ENCODE measurements at places on chromosomes 6 and 20.

GRCh38 chr20:39248862-39249485 is 286.8 kb downstream of the DHX35 start:
- DNase-seq, result no peak

DNA sequence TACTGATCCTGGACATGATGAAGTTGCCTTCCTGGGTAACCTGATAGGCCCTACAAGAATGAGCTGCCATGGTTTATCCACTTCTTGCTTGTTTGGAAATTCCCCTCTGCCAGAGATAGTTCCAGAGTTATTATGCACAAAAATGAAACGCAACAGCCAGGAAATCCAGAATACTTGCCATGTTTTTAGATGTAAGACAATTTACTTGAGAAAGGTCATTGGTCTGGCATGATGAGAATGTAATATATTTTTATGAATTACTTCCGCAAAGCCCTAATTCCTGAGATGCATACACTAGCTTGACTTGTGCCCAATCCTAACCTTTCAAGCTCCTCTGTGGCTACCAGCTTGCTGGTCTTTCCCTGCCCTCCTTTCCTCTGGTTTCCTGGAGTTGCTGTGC is 27.9 kb upstream of the NT5E start:
- DNase-seq, result no peak

DNA sequence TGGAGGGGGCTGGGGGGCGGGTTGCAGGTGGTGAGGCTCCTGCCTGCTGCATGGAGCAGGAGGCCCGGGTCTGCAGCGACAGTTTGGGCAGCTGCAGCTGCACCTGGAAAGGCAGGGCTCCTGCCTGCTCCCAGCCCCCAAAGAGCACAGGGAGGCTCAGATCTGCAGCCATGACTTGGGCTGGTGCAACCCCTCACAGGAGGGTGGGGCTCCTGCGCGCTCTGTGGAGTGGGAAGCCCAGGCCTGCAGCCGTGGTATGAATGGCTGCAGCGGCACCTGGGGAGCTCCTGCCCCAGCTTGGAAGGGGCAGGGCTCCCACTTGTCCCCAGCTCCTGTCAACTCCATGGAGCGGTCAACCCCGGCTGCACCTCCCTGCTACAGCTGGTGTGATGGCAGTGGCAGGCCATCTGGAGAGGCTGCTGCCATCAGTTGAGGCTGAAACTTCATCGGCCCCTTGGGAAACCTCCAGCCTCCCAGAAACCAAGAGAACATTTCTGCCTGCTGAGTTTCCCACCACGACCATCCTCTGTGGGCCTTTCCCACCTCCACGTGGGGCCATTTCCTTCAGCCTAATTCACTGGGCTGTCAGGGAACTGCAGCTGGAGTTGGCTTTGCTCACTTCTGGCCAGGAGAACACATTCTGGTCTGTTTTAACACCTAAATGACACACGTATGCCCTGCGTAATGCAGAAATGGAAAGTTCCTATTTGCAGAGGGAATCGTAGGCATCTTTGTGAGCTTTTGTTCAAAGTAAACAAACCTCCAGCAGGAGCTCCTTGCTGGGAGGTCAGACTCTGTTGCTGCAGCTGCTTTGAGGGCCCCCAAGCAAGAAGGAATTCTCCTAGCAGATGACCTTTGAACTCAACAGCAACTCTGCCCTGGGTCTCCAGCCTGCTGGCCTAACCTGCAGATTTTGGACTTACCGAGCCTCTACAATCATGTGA is 429.0 kb downstream of the PREX1 start:
- DNase-seq, result no peak

- DNase-seq, result peak; percentile 5
Measured at GRCh38 chr6:138765896-138766655, 7.5 kb upstream of the CCDC28A start.

- no peak for DNase-seq
Measured at GRCh38 chr20:22268675-22269074, 315.7 kb downstream of the FOXA2 start.

GRCh38 chr20:2756056-2756611 is 44.3 kb downstream of the CPXM1 start:
- DNase-seq, result no peak

DNA sequence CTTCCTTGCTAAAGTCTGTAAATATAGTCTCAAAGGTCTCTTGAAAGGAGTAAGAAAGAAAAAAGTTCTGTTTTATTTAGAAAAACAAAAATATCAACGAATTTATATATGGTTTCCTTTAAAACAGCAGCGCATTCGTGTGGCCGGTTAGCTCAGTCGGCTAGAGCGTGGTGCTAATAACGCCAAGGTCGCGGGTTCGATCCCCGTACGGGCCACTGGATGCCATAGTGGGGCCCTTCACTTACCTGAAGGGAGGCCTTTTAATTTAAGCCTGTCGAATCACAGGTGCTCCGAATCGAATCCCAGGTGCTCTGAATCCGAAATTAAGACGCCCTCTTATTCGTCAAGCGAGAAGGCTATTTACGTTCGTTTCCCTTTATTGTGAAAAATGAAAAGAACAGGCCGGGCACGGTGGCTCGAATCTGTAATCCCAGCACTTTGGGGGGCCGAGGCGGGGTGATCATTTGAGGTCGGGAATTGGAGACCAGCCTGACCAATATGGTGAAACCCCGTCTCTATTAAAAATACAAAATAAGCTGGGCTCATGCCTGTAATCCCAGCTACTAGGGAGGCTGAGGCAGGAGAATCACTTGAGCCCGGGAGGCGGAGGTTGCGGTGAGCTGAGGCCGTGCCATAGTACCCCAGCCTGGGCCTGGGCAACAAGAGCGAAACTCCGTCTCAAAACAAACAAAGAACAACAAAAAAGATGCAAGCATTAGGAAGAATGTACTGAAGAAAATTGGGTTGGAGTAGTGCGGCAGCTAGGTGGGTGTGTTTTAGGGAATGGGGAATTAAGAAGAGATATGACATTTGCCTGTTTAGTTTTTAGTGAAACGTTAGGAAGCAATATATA is 195.8 kb upstream of the ZNF184 start:
- peak; percentile 32 for DNase-seq

- no peak for DNase-seq
Measured at GRCh38 chr20:47821481-47822100, 36.3 kb upstream of the SULF2 start.

GRCh38 chr6:53598265-53598907 is 53.5 kb upstream of the GCLC start:
- DNase-seq, result no peak

GRCh38 chr6:112429226-112429625 is 82.1 kb downstream of the RFPL4B start:
- no peak for DNase-seq

DNA sequence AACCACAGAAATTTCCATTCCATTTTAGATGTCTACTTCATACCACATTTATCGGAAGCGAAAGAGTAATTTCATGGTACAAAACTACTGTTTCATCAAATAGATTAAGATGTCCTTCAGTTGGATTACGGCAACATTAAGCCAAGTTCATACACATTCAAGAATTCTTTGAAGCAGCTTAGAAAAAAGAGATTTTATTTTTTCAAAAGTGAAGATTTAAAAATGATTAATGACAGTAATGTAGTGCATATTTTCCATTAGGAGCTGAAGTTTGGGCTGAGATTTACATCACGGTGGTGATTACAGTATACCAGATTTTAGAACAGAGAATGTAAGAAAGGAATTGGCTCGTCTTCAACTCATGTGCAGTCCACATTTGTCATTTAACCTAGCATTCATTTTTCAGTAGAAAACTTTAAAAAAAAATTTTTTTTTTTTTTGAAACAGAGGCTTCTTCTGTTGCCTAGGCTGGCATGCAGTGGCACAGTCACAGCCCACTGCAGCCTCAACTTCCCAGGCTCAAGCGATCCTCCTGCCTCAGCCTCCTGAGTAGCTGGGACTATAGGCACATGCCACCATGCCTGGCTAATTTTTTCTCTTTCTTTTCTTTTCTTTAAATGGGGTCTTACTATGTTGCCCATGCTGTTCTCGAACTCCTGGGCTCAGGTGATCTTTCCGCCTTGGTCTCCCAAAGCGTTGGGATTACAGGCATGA is 1.9 kb downstream of the SYNJ2 start:
- DNase-seq, result no peak

- no peak for DNase-seq
Measured at GRCh38 chr6:63802606-63803206, 167.1 kb downstream of the PHF3 start.

GRCh38 chr20:15842872-15843271 is 730.4 kb downstream of the KIF16B start:
- DNase-seq, result no peak

DNA sequence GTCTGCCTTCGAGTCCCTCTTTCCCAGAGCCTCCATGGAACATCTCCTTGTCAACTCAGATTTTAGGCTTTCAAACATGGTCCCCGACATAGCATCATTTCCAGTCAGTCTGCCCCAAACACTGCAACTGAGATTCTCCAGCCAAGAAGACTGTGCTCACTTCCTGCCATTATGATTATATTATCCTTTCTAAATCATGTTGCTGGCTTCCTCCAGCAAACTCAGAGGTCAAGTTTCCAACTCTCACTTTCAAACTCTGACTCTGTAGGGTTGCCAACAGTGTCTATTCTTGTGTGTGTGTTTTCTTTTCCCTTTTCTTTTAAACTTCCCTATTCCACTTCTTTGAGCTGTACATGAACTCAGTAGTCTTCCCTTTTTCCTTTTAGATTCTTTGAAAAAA is 61.2 kb upstream of the TRAF3IP2 start:
- DNase-seq, result no peak

DNA sequence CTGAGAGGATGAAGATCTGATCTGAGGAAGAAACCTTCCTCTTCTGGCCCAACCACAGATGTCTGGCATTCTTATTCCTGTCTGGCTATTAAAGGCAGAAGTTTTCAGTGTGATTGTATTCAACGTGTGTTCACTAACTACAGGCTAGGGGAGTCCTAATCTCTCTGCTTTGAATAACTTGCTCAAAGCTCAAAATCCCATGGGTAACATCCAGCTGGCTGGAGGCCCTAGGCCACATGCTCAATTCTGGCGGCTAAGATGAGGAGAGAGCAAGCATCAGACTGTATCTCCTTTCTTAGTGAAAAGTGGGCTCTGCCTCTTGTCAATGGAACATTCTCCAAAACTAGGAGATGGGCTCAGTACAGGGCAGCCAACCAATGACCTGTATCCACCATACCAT is 478.0 kb downstream of the KIF16B start:
- DNase-seq, result no peak

DNA sequence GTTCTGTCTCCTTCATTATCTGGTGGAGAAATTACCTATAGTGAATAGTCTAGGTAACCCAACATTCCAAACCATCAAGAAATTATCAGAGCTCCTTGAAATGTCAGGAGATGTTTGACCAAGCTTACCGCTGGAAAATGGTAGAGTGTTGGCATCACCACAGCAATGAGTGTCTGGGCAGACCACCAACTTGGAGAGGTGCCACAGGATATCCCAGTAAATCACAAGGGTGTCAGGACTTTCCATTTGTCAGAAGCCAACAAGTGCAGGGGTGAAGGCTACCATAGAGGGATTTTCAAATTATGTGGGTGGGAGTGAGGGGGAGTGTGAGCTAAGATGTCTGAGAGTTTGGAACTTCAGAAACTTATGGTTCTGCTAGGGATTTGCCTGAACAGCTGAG is 73.2 kb downstream of the VGLL2 start:
- DNase-seq, result no peak

All from CD4-positive, alpha-beta T cell treated with Interleukin-17A for 4 hours (primary cell).